ENCODE measurements at places on chromosomes 3 and 15.

DNA sequence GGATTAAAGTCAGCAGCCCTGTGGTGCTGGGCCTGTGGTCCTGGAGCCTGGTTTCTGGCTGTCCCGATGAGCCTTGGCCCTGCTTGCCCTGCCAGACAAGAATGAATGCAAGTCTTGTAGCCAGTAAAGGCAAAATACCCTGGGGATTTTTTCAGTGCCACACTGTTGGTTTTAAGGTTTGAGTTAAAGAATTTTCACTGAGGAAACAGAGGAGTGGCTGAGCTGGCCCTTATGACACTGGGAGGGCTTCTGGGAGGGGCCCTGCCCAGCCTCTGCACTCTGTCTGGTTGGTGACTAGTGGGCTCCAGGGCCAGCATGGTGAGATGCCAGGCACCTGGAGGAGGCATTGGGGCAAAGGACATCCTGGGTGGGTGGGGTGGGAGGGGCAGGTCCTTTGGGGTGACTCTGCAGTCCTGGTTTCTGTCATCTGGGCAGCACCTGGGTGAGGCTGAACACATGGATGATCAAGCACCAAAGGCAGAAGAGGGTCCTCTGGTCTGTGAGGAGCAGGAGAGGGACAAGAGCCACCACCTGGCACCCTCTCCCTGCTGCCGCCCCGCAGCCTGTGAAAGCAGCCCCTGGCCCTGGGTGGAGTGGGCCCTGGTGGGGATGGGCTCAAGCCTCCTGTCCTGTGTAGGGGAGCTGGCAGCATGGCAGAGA is 12.5 kb upstream of the PLA2G4E start:
- DNase-seq = no peak

DNA sequence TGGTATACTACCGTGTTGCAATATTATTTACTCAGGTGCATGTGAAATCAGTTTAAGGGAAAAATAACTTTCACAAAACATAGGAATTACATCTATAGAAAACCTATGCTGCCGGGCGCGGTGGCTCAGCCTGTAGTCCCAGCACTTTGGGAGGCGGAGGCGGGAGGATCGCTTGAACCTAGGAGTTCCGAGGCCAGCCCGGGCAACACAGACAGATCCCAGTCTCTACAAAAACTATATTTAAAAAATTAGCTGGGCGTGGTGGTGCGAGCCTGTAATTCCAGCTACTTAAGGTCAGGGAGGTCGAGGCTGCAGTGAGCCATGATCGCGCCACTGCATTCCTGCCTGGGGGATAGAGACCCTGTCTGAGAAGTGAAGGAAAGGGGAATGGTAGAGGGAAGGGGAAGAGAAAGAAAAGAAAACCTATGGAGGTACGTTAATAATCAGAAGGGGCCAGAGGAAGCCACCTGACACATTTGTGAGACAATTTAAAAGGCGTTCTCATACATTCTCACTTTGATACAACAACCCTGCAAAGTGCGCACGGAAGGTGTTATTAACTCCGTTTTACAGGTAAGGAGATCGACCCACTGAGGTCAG is 456 bp upstream of the TMEM62 start:
- DNase-seq = no peak

- DNase-seq = peak; percentile 7
These were observed 1.3 kb downstream of the FEM1B start for GRCh38 chr15:68278595-68279405.

DNA sequence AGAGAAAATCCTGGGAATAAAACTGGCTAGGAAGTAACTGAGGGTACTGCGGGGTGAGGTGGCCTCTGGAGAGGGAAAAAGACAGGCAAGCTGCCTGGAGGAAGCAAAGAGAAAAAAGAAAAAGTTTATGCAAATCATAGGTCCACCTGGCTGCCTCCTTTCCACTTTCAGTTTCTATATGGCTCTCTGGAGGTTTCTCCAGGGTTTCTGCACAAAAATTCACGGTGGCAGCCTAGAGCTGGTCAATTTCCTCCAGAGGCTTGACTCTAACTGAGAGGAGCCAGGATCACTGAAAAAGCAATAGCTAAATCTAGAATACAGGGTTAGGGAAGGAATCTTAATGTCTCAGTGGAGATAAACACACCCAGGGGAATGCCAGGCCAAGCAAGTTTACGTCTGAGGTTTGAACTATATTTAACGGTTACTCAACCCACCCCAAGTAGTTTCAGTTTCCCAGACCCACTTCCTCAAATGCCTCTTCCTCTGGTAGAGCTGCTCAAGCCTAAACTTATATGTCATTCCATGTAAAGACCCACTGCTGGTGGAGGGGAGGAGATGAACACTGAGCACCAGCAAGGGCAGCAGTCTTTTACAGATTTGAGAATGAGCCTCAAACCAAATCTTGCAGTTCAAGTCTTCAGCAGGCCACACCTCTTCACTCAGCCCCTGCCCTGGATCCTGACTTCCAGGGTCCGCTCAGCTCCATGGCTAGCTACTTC is 5.7 kb downstream of the LYSMD2 start:
- DNase-seq = peak; percentile 25

DNA sequence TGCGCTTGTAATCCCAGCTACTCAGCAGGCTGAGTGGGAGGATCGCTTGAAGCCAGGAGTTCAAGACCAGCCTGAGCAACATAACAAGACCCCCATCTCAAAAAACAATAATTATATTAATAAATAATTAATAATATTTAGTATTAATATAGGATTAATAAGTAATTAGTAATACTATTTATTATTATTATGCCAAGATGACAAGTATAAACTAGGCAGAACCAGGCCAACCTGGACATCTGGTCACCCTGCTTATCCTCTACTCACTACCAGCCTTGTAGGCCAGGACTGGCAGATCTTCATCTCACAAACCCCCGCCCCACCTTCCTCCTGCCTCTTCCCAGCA is 429 bp downstream of the CPN2 start:
- DNase-seq = no peak

DNA sequence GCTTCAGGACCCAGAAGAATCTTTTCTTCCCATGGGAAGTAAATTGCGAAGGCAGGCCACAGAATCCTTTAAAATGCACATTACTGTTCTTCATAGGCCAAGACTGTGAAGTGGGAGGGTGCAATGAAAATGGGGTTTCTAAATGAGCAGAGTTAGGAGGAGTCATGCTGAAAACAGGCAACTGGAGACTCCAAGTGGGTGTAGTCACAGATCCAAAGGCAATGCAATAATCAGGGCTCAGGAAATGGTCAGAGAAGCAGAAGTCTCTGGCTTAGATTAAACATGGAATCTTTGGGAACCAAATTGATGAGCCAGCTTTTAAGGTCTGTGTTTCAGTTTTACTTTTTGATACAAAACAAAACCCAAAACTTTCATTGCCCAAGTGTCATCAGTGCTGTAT is 37.6 kb downstream of the HHLA2 start:
- DNase-seq = no peak

- no peak for DNase-seq
These were observed 34.4 kb upstream of the TLE3 start for GRCh38 chr15:70132139-70132538.

- DNase-seq = no peak
These were observed 81.2 kb upstream of the GOLGA8J start for GRCh38 chr15:30001602-30002001.

DNA sequence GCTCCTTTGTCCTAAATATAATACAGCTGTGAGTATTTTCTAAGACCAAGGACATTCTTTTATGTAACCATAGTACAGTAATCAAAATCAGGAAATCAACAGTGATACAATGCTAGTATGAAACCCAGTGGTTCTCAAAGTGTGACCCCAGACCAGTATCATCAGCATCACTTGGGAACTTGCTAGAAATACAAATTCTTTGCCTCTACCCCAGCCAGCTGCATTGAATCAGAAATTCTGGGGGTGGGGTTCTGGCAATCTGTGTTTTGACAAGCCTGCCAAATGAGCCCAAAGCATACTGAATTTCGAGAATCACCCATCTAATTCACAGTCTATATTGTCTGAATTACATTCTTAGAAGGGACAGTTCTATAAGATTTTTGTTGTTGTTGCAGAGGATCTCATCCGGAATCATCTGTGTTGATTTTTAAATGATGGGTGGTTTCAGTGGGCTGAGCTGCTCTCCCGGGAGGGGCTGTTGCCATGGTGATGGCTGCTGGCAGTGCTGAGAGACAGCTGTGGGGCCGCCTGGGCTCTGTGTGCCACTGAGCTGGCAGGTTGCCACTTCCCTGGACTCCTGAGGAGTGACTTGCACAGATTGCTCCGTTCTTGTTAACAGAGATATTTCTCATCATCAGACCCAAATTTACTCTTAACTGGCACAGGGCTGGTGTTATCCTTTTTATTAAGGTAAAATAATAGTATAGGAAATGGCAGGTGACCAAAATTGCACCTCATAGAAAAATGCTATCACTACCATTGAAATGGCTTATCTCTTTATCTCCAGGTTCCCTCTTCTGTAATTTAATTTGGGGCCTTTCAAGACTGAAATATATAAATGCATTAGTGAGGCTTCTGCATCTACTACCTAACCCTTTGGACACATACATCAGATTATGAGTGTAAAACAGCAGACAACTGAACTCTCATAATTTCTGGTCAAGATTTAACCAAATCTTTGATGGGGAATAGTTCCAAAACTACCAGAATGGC is 56.5 kb downstream of the NEK11 start:
- DNase-seq = no peak

DNA sequence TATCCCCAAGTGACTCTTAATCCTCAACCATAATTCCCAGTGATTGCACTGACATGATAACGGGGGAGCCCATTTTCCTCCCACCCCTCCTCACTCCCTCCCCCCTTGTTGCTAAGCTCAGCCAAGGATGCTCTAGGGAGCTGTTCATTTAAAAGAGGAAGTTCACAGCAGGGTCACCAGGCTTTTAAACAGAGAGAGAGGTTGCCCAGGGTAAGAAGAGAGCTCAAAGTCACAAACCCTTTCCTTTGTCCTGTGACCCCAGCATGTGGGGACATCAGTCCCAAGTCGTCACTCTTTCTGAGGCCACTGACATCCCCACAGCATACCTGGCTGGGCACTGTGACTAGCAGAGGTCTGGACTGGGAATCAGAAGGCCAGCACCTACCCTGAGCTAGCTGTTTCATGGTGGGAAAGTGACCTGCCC is 144.1 kb downstream of the RORA start:
- no peak for DNase-seq

DNA sequence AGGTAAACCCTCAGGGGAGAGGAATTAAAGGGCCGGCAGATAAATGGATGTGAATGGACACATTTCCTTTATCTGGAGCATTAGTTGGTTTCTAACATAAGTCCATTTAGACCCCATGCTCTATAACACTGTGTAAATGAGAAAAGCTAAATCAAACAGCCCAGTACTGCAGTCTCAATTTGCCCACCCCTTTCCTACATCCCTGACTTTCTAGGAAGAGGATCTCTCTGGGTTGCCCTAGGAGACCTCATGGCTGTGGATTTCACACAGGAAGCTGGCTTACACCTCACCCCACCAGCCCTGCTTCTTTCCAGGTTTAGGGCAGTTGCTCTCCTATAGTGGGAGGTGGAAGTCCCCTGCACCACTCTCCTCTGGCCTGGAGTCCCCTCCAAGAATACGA is 126.2 kb downstream of the CLSTN2 start:
- DNase-seq = no peak
